ENCODE measurements at places on chromosomes 11 and 22.

DNA sequence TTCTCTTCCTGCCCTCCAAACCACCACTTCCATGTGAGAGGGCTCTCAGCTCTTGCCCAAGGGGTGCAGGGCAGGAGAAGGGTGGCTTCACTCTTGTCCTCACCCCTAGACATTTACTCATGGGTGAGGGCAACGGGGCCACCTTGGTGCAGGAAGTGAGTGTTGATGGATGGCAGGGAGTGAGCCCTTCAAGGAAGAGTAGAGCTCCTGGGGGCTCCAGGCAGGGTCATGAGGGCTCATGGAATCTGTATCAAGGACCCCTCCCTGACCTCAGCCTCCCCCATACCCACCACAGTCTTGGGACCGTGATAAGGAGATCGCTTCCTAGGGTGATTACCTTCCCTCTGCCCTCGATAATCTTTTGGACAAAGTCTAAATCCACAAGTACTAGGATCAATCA, 37.8 kb downstream of the TSPAN18 start:
- no peak for DNase-seq

GRCh38 chr11:133821776-133822175, 23.5 kb downstream of the SPATA19 start:
- DNase-seq: no peak

DNA sequence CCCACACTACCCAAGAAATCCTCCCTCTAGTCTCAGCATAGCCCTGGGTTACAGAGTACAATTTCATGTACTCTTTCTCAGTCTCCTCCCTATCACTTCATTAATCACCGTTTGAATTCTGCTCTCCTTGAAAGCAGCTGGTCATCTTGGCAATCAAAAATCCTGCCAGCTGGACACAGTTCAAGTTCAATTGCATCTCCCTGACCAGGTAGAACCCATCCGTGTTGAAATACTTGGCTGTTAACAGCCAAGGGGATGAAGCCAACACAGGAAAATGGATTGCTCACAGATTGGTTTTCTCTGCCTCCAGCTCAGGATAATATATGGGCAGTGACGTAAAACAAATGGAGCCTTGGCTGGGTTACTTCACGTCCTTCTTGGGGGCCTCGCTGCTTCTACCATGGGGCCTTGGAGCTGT, 55.1 kb upstream of the GRK3 start:
- DNase-seq: peak; percentile 86

DNA sequence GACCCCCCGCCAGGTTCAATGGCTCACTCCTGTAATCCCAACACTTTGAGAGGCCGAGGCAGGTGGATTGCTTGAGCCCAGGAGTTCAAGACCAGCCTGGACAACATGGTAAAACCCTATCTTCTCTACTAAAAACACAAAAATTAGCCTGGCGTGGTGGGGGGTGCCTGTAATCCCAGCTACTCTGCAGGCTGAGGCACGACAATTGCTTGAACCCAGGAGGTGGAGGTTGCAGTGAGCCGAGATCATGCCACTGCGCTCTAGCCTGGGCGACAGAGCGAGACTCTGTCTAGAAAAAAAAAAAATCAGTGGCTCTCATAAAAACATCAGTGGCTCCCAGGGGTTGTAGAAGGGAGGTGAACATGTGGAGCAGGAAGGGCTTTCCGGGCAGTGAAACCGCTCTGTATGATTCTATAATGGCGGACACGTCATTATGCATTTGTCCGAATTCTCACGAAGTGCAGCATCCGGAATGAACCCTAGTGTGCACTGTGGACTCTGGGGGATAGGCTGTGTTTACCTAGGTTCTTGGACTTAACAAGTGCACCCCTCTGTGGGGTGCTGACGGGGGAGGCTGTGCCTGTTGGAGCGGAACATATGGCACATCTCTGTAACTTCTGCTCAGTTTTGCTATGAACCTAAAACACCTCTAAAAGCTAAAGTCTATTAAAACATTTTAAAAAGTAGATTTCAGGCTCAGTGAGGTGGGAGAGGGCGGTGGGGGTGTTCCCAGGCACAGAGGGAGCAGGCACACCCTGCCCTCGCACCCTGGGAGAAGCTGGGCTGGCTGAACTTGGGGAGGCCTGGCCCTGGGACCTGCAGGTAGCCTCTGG, 49.1 kb upstream of the SEPTIN5 start:
- no peak for DNase-seq

DNA sequence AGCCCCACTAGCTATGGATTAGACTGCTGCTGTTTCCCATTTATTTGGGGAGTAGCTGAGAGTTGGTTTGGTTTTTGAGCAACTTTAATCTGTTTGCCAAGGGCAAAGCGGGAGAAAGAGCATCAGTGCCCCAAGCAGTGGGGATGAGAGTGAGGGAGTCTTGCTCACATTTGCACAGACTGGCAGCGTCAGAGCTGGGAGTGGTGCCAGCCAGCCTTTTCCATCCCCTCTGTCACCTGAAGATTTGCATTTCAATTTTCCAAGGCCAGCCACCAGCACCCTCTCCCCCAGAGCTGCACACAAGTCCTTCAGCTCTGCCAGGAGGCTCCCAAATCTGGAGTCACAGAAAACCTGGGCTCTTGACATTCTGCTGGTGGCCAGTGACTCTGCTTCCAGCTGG, 21.0 kb upstream of the UVRAG start:
- no peak for DNase-seq

- no peak for DNase-seq
These were observed 79.8 kb upstream of the CNTN5 start for GRCh38 chr11:98940913-98941312.

DNA sequence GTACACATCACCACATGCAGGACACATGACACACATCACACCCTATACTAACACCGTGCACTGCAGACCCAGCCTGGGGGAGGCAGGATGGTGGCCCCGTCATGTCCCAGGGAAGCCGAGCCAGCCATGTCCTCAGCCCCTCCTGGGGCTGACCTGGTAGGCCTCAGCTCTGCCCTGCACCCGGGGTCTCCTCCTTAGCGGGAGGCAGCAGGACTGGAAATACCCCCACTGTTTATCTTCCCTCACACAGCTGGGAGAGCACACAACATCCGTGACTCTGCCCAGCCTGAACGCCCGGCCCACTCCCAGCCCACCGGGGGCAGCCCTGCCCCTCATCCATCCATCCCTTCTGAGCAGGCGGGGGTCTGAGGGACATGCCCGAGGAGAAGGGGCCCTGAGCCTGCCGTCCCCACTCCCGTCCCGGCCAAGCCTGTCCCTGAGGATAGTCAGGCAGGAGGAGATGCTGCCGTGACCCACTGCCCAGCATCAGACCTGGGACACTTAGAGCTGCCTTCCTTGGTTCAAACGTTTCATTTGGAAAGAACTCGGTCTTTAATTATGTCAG, 945.0 kb downstream of the BRD1 start:
- DNase-seq: no peak

DNA sequence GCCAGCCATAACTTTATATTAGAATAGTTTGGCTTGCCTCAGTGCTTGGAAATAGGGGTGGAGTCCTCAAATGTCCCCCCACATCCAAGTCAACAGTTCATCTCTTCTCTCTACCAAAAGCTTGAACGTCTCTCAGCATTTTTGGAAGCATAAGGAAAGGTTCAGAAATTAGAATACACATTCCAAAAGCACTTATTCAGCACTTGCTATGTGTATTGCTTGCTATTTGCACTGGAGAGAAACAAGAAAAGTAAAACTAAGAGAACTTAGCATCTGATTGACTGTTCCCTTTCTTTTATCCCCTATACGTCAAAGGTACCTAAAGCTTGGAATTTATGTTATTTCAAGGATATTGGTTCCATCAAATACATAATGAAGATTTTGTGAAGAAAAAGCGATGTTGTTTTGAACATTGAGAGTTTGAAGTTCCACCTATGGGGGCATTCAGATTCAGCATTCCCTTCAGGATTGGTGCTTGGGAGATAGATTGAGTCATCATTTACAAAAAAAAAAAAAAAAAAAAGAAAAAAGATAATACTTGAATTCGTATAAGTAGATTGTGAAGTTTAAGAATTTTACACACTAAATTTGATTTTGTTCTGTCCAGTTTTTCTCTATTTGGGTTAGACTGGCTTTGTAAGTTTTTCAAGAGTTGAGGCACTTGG, 1.3 kb downstream of the TBRG1 start:
- DNase-seq: no peak
